Bronchial smooth muscle cell (primary cell): ENCODE measurements at places on chromosomes 6 and 20. TPM values are rescaled to one million over a fixed set of nuclear protein-coding genes. Genes with fewer than 3 reads are reported as not detected.

The HLA-DRB5 gene
- total RNA-seq = not detected in 2 replicates

The PROKR2 gene
- total RNA-seq = not detected in 2 replicates

The BCLAF1 gene
- 56.8 and 83.7 TPM in 2 replicates for total RNA-seq

The CCN5 gene
- total RNA-seq = 3.0 and 8.8 TPM in 2 replicates

The UBR2 gene
- total RNA-seq = 22.7 and 27.2 TPM in 2 replicates
